Activated CD4-positive, alpha-beta T cell treated with anti-CD3 and anti-CD28 coated beads, Interleukin-2, amount 50 U/mL, for 16 hours (primary cell): ENCODE measurements at places on chromosomes 12 and 14.

DNA sequence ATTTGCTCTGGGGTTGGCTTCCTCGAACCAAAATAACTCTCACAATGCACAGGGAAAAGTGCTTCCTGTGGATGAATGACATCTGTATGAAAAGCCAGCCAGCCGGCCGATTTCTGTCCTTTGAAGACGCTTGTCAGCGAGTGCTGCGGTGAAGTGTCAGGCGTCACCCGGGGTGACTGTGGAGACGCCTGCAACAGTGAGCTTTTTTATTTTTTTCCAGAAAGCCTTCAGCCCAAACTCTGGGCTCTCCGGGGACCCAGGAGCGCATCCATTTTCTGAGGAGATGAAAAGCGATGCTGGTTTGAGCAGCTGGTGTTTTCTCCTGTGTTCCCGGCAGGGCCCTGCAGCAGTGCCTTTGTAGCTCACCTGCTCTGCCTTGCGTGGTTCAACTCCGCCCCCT is 147.9 kb upstream of the MYL2 start:
- no peak for DNase-seq

DNA sequence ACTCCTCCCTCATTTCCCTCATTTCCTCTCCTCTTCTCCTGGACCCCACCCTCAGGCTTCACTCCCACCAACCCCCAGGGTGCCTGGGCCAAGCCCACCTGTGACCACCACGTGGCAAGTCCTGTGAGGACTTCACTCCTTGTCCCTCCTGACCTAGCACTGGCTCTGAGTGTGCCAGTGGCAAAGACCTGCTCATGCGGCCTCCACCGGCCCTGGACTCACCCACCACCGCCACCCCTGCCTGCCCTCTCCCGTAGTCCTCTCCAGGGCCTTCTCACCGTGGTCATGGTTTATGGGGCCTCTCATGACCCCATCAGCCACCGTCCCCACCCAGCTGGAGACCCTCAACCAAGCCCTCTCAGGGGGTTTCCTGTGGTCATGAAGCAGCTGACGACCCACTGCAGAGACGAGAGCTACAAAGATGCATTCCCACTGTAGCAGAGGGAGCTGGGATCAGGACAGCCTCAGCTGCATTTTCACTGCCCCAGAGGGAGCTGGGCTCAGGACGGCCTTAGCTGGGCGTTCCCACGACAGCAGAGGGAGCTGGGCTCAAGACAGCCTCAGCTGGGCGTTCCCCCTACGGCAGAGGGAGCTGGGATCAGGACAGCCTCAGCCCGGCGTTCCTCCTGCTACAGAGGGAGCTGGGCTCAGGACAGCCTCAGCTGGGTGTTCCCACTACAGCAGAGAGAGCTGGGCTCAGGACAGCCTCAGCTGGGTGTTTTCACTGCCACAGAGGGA is 3.2 kb upstream of the C14orf180 start:
- no peak for DNase-seq

DNA sequence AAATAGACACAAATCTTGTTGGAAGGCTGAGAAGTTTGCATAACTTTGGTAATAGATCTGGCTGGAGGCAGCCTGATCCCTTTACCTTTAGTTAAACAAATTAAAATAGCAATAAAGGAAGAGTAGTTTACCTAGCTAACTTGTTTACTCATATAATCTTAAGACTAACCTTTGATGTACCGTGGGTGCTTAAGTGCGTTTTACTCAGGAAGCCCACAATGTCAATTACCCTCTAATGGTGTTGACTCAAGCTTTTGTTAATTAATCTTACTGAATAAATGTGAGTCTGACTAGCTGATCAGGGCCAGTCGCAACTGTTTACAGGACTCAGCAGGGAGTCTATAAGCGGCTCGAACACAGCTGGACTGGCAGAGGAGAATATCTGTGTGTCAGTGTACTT is 51.5 kb downstream of the FAR2 start:
- DNase-seq: no peak

- peak; percentile 0 for DNase-seq
These were observed 268.9 kb downstream of the SUDS3 start for GRCh38 chr12:118645219-118645618.

DNA sequence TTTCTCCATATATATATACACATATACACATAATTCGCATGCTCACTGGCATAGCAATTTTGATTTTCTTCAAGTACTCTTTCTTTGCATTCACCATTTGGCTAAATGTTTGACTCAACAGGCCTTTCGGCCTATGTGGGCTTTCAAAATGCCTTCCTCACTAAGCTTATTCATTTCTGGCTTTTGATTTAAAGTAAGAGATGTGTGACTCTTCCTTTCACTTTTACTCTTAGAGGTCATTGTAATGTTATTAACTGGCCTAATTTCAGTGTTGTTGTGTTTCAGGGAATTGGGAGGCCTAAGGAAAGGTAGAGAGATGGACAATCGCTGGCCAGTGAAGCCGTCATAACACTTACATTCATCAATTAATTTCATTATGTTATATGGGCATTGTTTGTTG is 14.5 kb upstream of the KLRD1 start:
- peak; percentile 69 for DNase-seq

- peak; percentile 6 for DNase-seq
These were observed 476.1 kb upstream of the SOX5 start for GRCh38 chr12:24425601-24425970.
